ENCODE measurements at places on chromosomes 6 and 20.

- DNase-seq: no peak
These were observed 38.1 kb downstream of the TBPL1 start for GRCh38 chr6:133991096-133991593.

DNA sequence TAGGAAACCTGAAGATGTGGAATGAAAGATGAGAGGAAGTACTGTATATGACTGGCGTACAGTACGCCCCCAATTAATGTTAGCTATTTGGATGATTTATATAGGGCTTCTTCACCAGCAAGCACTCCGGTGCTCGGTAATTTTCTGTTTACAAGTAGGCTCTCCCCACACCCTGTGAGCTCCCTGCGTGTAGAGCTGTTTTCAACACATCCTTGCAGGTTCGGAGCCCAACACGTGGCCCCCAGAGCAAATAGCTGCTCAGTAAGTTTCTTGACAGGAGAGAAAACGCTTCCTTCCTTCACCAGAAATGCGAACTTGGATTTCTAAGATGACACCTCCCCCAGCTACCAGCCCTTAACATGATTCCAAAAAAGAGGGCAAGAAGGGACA lies 1.2 kb upstream of the RAB22A start:
- no peak for DNase-seq

DNA sequence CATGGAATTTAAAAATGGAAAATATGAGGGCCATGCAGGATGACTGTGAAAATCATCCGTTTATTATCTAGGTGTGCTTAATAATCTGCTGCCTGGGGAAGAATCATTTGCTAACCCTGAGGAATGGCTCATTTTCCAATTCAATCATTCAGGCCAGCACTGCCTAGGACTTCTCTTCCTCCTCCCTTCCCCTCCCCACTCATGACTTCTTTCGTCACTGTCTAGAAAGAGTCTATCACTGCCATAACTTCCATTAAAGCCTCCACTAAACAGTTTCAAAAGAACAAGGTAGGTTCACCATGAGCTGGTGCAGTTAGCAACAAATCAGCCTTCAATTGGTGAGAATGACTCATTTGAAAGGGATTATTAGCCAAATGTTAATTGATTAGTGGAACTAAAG lies 43.9 kb downstream of the TSHZ2 start:
- DNase-seq: no peak

DNA sequence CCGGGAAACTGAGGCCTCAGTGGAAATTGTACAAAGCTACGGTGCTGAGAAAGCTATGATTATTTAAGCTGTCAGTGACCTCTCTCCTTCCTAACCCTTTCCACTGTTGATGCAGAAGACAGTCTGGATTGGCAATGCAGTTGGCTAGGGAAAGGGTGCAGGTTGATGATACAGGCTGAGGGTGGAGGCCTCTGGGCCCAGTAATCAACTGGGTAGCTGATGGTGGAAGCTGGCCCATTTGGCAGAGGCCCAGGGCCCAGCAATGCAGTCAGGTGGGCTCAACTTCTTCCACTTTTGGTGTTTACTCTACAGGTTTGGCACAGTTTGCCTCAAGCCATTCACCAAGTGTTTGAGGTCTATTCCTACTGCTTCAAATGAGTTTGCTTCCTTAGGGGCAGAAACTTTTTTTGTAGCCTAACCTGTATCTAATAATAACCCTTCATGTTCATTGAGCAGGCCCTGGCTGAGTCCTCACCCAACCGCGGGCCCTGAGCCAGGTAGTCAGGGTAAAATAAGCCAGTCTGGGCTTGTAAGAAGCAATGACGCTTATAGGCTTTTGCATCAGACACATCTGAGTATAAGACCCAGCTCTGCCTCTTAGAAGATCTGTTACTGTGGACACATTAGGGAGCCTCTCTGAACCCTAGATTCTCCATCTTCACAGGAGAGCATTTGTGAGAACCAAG lies 12.1 kb downstream of the BCL2L1 start:
- DNase-seq: no peak

DNA sequence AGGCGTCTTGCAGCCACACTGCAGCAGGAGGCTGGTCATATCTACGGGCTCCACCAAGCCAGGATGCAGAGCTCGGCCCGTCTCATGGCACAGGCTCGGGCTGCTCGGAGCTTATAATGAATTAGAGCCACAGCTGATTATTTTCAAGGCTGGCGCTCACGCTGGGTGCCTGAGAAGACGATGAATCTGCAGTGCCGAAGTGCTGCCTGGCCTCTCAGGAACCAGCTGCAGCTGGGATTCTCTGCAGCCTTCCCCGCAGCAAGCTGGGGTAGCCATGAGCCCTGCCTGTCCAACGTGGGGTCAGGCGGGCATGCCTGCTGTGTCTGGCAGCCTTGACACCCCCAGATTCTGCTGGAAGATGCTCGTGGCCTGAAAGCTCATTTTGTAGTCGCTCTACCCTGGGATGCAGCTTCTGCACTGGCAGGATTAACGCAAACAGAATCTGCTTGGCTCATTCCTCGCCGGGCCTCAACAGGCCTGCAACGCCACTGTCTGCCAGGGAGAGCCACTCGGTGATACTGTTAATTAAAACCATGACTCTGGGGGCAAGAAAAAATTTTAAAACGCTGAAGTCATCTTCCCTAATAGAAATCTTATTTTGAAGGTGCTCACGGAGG lies 104.3 kb downstream of the CDH26 start:
- no peak for DNase-seq

- no peak for DNase-seq
These were observed 85.6 kb downstream of the AIG1 start for GRCh38 chr6:143146186-143146851.

DNA sequence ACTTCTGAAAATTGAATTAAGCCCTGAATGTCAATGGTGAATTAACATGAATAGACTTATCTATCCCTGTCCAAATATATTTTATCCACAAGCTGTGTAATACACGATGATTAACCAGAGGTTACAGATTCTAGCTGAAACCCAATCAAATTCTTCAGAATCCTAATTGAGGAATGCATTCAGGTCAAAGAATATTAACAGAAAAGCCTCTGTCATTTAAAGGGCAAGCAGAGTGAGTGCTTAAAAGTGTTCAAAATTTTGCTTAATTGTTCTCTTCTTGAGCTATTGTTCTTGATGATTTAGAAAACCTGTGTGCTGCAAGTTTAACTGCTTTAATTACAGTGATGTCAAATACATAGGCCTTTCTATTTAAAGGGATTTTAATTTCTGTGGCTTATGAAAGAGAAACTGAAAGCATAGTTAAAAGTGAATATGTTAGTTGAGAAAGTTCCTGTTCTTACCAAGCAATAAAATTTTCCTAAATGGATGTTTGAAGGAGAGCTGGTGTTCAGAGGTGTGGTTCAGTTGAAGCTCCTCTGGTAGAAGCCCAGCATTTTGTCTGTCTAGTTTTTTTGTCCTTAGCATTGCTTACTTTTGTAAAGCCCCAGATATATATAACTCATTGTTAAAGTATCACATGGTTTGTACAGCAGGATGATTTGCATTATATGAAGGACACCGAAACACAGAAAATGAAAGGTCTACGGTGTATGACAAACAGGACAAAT lies 466.3 kb upstream of the PLCB4 start:
- DNase-seq: no peak

- DNase-seq: no peak
These were observed 295.8 kb downstream of the EPHA7 start for GRCh38 chr6:93123585-93123984.

DNA sequence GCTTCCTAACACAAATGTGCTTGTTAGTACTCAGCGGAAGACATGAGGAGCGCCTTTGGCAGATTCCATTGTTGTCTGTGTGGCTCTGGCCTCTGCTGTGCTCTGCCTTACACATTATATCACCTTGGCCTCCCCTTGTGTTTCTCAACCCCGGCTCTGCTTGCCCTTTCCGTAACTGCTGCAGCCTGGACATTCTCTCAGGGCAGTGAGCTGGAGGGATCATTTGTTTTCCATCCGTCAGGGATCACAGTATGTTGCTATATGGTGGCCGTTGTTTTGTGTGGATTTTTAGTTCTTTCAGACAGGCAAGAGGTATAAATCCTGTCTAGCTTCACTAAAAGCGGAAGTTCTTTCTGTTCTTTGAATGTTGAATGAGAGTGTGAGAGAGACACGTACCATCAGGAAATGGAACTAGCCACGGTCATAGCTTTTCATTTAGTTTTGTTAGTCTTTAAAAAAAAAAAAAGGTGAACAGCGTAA lies 175.1 kb downstream of the JARID2 start:
- DNase-seq: no peak

- no peak for DNase-seq
These were observed 30.7 kb downstream of the PTPN1 start for GRCh38 chr20:50540620-50541605.

- no peak for DNase-seq
These were observed 99.1 kb upstream of the KCNQ5 start for GRCh38 chr6:72522735-72523141.

- no peak for DNase-seq
These were observed 45.3 kb downstream of the DACT2 start for GRCh38 chr6:168274037-168274952.

DNA sequence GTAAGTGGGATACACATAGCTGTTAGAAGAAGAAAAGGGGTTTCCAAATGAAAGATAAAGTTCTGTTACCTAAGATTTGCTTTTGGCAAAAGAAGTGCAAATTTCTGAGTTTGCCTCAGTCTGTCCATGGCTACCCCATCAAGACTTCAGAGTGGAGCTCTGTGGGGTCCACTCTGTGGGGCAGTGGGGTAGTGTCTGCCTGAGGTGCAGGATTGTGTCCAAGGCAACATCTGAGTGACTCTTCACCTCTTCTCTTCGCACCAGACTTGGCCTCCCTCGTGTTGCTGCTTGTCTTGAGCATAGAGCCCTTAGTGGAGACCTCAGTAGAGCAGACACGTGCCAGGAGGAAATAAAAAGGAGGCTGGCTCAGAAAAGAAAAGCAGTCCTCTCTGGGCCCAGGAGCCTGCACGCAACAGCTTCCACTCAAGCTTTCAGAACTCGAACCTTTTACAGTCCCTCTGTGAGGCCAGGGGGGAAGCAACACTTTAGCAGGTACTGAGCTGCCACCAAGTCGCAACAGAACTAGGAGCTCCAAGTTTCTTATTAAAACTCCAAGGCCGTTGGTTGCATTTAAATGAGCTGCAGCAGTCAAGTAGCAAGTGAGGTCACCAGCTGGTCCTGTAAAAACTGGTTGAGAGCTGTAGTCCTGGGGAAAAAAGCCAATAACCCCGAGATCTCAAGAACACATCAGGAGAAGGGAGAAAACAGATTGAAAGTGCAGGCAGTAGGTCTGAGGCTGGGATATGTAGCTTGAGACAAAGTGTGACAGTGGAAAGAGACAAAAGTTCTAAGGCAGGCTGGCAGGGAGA lies 413.5 kb downstream of the CDC5L start:
- no peak for DNase-seq

DNA sequence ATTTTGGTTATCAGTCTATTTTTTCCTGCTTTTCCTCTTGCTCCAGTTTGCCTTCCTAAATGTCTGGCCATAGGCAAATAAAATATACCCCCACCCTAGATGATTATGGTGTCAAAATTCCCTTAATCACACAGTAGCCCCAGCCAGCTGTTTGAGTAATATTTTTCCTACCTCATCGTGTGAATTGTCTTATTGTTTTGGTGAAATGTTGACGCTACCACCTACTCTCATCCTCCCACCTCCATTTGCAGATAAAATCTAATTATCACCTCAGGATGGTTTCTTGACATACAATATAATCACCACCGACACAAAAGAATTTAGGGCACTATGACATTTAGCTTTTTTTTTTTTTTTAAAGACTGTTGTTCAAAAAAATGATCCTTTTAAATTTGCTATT lies 44.1 kb upstream of the FUCA2 start:
- no peak for DNase-seq

DNA sequence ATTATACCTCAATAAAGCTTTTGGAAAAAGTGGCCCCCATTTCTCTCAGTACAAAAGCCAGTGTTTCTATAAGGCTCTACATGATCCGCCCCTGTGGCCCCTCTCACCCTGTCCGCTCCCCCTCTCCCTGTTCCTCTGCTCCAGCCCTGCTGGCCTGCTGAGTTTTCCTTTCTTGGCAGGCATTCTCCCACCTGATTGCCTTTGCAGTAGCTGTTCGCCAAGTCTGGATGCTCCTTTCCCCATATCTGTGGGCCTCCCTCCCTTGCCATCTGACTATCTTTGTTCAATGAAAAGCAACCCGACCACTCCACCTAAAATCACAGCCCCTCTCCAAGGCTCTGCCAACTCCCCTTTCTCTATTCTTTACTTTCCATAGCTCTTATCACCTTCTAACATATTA lies 33.2 kb downstream of the CDH22 start:
- no peak for DNase-seq

DNA sequence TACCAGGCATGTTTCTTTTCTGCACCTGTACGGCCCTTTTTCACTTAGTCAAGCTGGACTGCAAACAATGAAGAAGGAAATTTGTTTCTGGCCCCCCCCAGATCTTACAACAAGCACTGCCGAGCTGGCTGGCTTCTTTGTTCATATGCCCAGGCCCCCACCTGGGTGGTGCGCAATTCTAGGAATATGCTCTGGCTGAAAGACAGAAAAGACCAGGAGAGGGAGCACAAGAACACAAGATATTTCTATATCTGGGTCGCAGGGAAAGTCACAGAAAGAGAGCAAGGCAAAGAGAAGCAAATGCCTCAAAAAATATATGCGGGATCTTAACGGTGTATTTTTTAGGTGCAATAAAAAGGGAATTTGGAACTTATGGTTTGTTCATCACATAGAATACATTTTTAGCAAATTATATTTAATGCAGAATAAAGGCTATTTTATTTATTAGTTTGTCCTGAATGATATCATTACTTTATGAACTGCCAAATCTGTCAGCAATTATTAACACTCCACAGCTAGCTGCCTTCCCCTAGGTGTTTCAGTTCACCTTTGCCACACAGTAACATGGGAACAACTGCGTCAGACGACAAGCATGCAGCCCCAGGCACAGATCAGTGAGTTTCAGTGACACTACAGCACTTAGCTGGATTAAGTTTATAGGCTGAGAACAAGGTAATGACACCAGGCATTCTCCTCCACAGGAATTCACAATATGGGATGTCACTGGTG lies 76.5 kb downstream of the GJA10 start:
- DNase-seq: no peak

DNA sequence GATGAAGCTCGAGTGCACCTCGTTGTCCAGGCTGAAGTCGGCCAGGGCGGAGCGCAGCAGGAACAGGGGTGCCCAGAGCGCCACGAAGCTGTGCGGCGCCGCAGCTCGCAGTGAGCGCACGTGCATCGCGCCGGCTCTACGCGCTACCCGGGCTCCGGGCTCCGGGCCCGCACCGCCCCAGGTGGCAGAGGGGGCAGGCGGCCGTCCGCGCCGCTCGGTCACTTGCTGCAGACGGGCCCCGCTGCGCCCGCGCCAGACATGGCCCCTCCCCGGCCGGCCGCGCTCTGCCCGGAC lies 497 bp downstream of the BMP7 start:
- DNase-seq: no peak

- DNase-seq: no peak
These were observed 65.1 kb upstream of the NXT1 start for GRCh38 chr20:23285536-23285935.

Data from activated CD4-positive, CD25-positive, alpha-beta regulatory T cell (primary cell).